Stimulated activated CD4-positive, alpha-beta T cell treated with anti-CD3 and anti-CD28 coated beads, TNF-alpha, amount 100 ng/mL, for 24 hours (primary cell): ENCODE measurements at places on chromosomes 5 and 9.

DNA sequence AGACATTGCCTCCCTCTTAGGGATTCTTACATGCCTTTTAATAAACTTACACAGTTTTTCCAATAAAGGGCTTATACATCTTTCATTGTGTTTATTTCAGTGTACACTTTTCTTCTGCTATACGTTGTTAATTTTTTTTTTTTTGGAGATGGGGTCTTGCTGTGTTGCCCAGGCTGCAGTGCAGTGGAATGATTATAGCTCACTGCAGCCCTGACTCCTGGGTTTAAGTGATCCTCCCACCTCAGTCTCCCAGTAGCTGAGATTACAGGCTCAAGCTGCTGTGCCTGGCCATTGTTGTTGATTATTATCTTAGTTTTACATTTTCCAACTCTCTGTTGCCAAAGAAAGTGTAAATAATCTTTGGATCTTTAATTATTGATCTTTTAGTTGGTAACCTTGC is 89.8 kb downstream of the GTF3C4 start:
- DNase-seq: no peak

DNA sequence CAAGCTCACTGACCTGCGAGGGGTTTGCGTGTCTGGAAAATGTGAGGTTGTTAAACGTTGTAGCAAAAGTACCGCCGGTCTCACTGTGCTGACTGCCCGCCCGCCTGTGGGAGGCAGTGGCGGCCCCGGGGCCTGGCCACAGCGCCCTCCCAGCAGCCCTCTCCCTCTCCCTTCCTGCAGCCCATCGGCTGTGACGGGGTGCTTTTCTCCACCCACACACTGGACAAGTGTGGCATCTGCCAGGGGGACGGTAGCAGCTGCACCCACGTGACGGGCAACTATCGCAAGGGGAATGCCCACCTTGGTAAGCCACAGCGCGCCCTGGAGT is 6.2 kb downstream of the ADAMTSL2 start:
- DNase-seq: no peak

DNA sequence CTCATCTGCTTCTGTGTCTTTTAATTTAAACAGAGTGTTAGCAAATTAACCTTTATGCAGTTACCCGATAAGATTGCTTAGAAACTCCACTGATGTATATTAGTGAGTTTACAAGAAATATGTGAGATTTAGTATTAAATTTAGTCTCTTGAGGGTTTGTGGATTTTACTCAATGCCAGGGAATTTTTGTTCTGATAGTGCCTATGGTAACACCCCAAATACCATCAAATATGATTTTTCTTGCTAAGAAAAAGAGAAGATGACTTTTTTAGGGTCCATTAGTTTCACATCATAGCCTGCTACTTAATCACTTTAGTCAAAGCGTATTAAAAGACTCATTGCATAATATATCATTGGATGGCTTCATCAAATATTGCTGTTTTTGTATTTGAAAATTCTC is 224.9 kb downstream of the PCSK5 start:
- DNase-seq: no peak

DNA sequence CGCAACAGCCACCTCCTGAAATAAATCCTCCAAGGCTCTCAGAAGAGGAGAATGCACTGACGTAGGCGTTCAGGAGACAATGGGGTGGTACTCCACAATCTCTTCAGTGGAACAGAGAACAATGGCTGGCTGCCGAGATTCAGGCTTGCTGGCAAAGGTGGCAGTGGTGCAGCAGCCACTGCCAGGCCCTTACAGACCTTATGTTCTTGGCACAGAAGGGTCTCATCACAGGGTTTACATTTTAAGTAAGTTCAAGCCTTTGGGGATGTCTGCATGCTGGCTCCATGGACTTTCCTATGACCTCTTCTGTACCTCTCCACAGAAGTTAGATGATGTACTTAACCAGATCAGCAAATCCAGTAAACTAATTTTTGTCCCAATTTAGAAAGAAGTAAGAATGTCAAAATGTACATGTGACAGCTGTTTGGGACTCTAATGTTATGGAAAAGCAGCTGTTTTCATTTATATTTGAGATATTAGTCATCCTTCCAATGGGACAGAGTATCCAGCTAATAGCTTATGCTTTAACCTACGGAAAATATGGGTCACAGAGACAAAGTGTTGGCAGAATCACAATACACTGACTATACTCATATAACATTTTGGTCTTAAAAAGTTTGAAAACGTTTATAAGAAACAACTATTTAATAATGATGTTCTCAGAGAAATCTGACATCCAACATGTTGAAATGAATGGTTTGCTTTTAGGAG is 180.9 kb downstream of the MAPKAP1 start:
- no peak for DNase-seq

- no peak for DNase-seq
Observed at GRCh38 chr5:92662741-92663140, 918.3 kb downstream of the NR2F1-AS1 start.

GRCh38 chr5:5156471-5157082 is 16.4 kb downstream of the ADAMTS16 start:
- DNase-seq: no peak

GRCh38 chr9:119368681-119369581 is at the start of gene BRINP1:
TSS of gene BRINP1 (minus strand) at chr9:119369435. CDS start at chr9:119313355, 56,080 bp downstream.
- no peak for DNase-seq

GRCh38 chr5:5140479-5141338 is 579 bp downstream of the ADAMTS16 start:
- no peak for DNase-seq

- DNase-seq: no peak
Observed at GRCh38 chr5:172760959-172761358, 10.0 kb downstream of the DUSP1 start.

- no peak for DNase-seq
Observed at GRCh38 chr5:146539973-146540372, 24.0 kb upstream of the GPR151 start.

GRCh38 chr9:125262294-125262991 is 817 bp downstream of the GAPVD1 start:
- no peak for DNase-seq

DNA sequence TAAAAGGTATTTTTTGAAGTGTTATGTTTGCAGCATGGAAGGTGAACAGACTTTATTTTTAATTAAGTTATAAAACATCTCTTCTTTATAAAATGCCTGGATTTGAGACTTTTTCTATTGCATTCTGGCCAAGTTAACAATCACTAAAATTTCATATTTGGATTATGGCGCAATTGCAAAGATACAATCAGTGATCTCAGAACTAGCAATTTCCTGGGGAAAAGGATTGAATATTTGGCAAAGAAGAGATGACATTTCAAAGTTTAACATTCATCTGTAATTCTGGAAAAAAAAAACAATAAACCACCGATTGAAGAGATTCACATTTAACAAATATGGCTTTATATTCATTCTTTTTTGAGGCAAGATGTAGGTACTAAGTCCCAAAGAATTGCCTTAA is 378.0 kb downstream of the LRRC70 start:
- DNase-seq: no peak

DNA sequence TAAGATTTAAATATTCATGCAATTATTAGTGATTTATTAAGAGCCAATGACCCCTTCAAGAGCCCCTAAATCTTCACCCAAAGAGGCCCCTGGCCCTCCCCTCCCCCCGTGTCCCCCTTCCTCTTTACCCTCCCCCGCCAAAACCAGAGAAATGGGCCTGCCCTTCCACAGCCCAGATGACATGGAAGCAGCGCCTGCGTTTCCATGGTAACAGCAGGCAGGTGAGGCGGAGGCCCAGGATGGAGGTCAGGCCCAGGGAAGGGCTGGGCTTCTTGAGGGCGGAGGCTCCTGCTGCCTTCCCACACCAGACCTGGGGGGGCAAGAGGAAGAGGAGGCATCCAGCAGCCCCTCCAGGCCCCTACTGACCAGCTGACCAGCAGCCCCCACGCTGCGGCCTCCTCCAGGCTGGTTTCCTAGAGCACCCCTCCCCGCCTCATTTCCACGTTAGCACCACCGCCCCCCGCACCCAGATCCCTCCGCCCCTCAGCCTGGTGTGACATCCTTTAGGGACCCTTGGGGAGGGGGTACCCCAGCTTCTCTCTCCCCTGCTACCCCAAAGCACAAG is 37.4 kb downstream of the UNC5A start:
- no peak for DNase-seq
